ENCODE measurements at places on chromosomes 7 and 10.

DNA sequence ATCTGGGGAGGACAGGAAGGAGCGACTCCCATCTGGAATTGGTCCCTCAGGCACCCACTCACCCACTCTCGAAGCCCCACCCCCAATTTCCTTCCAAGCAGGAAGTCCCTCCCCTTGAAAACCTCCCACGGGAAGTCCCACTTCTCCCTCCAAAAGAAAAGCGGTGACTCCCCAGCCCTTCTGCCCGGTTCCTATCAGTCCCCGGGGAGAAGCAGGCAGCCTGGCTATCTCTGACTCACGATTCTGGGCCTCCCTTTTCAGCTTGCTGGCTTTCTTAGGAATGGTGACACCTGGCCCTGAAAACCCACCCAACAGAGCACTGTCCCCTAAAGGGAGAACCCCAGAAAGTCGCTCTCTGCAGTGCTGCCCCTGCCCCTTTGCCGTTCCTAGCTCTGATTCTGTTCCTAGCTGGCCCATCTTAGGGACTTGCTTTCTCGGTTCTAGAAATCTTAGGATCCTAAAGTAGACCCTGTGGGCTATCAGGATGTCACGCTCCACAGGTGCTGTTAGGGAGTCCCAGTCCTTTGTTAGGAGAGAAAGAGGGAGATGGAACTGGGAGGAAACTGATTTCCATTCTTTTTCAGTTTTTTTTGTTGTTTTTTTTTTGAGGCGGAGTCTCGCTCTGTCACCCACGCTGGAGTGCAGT is 6.0 kb downstream of the TSC22D4 start:
- no peak for DNase-seq

- DNase-seq = no peak
These were observed 47.4 kb downstream of the MGAM2 start for GRCh38 chr7:142158736-142159496.

DNA sequence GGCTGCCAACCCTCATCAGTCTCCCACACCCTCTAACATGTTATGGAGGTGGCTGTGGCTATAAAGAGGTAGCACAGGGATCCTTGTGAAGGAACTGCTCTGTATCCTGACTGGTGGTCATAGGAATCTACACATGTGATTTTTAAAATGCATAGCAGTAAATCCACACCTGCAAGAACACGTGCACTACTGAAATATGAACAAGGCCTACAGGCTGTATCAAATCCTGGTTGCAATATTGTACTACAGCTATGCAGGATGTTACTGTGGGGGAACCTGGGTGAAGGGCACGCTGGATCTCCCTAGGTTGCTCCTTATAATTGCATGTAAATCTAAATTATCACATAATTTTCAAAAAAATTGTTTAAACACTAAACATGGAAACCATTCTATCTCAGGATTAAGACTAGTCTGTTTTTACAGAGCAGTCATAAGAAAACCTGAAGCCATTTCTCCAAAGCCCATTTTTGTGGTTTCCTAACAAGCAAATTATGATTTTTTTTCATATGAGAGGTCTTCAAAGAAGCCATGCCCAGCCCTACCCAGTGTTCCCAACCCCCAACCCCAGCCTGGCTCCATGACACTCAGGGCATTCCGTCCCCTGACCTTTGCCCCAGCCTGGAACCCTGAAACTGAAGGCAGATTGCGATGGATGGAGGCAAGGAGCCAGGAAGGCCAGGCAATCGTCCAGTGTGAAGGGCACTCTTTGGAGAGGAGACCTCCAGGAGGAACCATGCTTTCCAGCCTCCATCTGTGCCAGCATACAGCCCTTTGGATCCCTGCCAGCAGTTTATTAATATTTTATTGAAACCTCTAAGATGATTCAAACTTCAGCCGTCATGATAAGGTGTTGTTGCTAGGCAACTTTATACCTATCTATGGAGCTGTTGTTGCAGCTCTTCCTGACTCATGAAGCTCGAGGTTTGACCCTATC is 161.0 kb downstream of the GRID1 start:
- DNase-seq = no peak

- no peak for DNase-seq
These were observed 150.9 kb downstream of the UBE2H start for GRCh38 chr7:129801882-129802281.

- DNase-seq = no peak
These were observed 166.6 kb upstream of the MKLN1 start for GRCh38 chr7:131161103-131161502.

DNA sequence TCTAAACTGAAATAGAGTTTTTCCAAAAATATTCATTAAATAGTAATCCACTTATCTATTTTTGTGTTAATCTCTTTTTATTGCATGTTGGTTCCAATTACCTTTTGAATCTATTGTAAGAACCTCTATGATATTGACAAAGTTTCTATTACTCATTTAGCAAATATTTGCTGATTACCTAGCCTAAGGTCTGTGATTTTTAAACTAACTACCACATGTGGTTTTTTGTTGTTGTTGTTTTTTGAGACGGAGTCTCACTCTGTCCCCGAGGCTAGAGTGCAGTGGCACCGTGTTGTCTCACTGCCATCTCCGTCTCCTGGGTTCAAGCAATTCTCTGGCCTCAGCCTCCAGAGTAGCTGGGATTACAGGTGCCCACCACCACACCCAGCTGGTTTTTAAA is 2.0 kb upstream of the ASB13 start:
- no peak for DNase-seq

- no peak for DNase-seq
These were observed 101.3 kb downstream of the GLI3 start for GRCh38 chr7:42135728-42136127.

GRCh38 chr7:37007268-37007667 is 283.0 kb upstream of the AOAH start:
- no peak for DNase-seq

All from effector memory CD4-positive, alpha-beta T cell (primary cell).